Tongue (tissue), 3 donors: ENCODE measurements at places on chromosomes 12 and 14. TPM values are rescaled to one million over a fixed set of nuclear protein-coding genes. Genes with fewer than 3 reads are reported as not detected.

GRCh38 chr14:25062022-25062321 is 12.0 kb upstream of the STXBP6 start:
- DNase-seq = no peak

- DNase-seq = no peak
These were observed 66.0 kb downstream of the BHLHE41 start for GRCh38 chr12:26058818-26059217.

DNA sequence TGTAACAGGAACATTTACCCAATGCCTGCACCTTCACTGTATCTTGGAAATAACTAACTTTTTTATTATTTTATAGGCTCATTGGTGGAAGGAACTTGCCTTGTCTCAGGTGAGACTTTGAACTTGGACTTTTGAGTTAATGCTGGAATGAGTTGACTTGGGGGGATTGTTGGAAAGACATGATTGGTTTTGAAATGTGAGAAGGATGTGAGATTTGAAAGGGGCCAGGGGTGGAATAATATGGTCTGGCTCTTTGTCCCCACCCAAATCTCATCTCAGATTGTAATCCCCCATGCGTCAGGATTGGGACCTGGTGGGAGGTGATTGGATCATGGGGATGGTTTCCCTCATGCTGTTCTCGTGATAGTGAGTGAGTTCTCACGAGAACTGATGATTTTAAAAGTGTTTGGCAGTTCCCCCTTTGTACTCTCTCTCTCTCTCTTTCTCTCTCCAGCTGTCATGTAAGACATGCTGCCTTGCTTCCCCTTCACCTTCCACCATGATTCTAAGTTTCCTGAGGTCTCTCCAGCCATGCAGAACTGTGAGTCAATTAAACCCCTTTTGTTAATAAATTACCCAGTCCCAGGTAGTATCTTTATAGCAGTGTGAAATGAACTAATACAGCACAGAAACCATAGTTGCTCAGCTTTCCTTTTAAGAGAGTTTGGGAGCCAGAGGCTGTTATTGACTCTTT is 244.1 kb downstream of the BTG1 start:
- no peak for DNase-seq

DNA sequence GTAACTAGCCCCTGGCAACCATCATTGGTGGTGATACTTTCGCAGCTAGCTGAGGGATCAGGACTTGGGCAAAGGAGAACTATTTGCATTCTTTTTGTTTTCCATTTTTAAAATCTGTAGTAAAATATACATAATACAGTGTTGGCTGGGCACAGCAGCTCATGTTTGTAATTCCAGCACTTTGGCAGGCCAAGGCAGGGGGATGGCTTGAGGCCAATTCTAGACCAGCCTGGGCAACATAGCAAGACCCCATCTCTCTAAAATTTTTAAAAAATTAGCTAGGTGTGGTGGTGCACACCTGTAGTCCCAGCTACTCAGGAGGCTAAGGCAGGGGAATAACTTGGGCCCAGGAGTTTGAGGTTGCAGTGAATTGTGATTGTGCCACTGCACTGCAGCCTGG is 20.0 kb downstream of the TFCP2 start:
- DNase-seq = no peak

- DNase-seq = no peak
These were observed 56.9 kb upstream of the FAM222A start for GRCh38 chr12:109656743-109657142.

The TSHR gene
- 1.7 TPM for total RNA-seq

- DNase-seq = no peak
These were observed 15.5 kb downstream of the SLC15A5 start for GRCh38 chr12:16261944-16262475.

DNA sequence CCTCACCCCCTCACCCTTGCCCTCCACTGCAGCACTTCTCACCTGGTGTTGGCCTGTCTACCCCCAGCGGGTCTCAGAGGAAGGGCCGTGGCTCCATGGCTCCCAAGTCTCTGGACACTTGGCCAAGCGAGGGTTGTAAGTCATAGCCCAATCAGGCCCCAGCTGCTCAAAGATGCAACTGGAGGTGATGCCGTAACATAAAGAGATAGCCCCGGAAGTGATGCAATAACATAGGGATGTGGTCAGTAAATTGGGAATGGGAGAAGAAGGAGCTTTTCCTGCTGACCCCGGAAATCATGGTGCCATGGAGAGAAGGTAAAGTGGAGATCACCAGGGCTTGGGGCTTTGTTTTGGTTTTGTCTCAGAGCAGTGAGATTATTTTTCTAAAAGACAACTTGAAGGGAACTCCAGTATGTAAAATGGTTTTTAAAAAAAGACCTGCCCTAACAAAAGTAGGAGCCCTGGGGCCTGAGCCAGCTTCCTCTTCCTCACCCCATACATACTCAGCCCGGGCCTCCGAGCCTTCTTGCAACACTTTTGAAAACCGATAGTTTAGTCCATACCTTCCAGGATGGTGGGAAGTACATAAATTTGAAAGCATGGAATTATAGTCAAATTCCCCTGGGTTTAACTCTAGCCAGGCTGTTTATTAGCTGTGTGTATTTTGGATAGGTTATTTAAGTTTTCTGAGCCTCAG is 212.5 kb downstream of the CRADD start:
- DNase-seq = no peak

- no peak for DNase-seq
These were observed 264.3 kb downstream of the AKAP6 start for GRCh38 chr14:32593290-32593942.

DNA sequence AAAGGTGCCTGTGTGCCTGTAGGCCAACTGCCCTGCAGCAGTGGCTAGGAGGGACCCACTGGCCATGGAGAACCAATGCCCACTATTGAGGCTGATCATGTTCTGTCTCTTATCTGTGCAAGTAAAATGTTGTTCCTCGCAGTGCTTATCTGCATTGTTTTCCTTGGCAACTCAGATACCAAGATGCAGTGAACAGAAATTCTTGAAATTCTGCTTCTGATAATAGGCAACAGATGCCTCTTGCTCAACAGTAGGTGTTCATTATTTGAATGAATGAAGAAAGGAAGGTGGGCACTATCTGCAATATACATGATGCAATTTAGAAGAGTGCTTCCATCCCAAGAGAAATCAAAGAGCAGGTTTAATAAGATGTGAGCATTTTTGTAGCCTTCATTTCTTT is 232.2 kb downstream of the NUAK1 start:
- no peak for DNase-seq
